ENCODE measurements at places on chromosomes 4 and X.

- no peak for DNase-seq
These were observed 465.4 kb upstream of the GRID2 start for GRCh38 chr4:91838181-91838861.

DNA sequence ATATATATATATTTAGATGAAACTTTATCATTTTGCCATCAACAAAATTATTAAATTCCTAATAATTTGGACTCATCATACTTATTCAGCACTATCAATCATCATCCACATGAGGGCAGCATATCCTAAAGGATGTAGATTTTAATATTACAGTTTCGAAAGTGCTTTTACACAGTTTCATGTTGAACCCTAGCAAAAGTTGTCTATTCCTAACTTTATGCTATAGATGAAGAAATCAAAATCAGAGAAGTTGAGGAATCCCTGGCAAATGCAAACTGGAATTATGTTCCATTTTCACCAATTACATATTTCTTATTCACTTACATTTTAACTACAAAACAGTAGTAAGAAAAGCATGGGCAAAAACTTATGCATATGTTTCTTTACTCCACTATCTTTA is 36.6 kb upstream of the UGT2A1 start:
- DNase-seq: peak; percentile 72

DNA sequence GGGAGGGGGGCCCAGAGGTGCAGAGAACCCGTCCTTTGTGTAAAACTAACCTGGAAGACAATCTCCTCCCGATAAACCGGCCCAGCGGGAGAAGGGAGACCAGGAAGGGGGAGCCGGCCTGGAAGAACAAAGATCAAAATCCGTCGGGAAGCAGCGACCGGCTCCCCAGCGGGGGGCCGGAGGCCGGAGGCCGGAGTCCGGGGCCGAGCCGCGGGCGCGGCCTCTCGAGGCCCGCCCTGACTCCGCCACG is 552 bp downstream of the ZDHHC9 start:
- DNase-seq: no peak

DNA sequence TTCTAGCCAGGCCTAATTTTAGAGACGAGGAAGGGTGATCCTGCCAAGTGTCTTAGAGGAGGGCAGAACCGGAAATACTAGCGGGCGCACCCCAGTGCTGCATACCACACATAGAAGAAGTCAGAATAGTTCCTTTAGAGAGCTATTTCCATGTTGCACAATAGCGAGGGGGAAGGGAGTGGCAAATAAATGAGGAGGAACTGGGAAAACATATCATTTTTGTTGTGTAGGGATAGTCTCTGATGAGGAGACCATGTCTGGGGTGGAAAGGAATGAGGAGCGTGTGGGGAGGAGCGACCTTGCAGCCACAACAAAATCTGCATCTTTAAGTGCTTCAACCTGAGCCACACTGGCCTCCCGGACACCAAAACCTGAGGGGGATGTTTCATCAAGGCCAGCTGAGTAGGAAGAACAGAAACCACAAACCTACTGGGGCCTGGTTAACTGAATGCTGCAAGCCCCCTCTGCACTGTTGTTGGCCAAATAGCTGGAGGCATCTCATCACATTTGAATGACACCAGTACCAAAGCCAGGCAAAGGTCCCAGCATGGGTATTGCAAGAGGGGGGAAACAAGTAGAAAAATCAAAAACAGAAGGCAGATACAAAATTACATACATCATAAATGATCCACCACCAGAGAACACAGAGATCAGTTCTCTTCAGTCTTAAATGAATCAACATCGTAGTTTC is 26.7 kb upstream of the C1QTNF7 start:
- DNase-seq: peak; percentile 41

DNA sequence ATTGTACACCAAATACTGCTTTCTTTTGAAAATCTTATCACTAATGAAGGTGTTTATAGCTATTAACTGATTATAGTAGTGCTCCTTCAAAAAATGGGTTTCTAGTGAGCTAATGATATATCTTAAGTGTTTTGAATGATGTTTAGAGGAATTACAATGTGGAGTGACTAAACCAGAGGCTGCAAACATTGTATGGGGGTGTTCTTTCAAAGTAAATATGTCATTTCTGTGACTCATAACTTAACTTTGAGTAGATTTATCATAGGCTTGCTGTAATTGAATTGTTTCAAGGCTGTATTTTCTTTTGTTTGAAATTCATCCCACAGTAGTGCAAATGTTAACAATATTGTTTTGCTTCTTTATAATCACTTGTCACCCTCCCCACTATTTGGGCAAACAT is 141.6 kb downstream of the IL1RAPL2 start:
- DNase-seq: peak; percentile 61

DNA sequence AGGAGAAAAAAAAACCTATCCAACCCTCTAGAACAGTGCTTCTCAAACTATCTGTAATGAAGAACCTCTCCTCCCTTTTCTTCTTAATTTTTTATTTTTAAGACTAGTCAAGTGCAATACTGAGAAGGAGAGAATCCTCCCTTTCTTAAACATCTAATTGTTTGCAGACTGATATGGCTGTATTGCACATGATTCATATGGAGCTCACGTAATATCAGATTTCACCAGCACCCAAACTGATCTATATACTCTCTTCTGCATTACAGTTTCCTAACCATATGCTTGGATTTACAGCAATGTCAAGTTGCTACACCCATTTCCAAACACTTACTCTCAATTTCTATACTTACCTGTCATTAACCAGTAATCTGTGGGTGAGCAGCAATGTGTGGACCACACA is 9.5 kb downstream of the PRMT9 start:
- peak; percentile 8 for DNase-seq

- peak; percentile 6 for DNase-seq
These were observed 45.2 kb downstream of the STARD8 start for GRCh38 chrX:68692651-68693050.

- no peak for DNase-seq
These were observed 42.1 kb upstream of the CENPU start for GRCh38 chr4:184775854-184776555.

DNA sequence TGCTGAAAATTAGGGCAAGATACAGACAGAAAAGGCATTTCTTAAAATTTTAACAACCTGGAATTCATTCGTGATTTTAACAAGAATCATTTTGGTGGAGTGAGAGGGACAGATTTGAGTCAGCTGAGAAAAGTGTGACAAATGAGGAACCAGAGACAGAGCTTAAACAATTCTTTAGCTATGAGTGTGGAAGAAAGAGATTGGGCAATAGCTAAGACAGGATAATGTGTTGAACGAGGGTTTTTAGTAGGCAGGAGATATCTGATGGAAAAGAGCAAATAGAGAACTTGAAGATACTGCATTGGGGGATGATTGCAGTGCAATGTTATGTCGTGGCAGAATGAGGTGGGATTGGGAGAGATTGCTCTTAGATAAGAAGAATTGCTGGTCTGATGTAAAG is 164.2 kb upstream of the SPRY1 start:
- DNase-seq: peak; percentile 10

GRCh38 chr4:30720021-30720660 is at the start of gene PCDH7:
Gene PCDH7 (plus strand): TSS chr4:30720369. CDS start chr4:30721423, 1,054 bp downstream.
- peak; percentile 36 for DNase-seq

GRCh38 chr4:51923343-51923742 is 80.4 kb downstream of the DCUN1D4 start:
- DNase-seq: peak; percentile 25

GRCh38 chrX:40282946-40283660 is 185.3 kb upstream of the BCOR start:
- no peak for DNase-seq

- no peak for DNase-seq
These were observed 87.6 kb upstream of the JADE1 start for GRCh38 chr4:128721896-128722295.

DNA sequence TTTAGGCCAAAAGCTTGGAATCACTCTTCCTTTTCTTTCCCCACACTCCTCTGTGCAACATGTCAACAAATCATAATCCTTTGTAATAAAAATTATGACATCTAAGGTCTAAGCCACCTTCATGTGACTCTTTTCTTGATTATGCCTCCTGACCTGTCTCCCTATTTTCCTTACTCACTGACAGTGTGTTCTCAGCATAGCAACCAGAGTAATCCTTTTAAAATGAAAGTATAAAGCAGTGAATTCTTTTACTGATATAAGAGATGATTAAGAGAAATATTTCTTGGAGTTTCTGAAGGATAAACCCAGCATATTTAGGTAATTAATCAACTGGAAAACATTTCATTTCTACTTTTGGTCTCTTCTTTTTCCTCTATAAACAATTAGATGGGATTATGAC is 44.7 kb downstream of the USO1 start:
- DNase-seq: no peak

- DNase-seq: no peak
These were observed 5.0 kb downstream of the FRYL start for GRCh38 chr4:48774760-48775710.

DNA sequence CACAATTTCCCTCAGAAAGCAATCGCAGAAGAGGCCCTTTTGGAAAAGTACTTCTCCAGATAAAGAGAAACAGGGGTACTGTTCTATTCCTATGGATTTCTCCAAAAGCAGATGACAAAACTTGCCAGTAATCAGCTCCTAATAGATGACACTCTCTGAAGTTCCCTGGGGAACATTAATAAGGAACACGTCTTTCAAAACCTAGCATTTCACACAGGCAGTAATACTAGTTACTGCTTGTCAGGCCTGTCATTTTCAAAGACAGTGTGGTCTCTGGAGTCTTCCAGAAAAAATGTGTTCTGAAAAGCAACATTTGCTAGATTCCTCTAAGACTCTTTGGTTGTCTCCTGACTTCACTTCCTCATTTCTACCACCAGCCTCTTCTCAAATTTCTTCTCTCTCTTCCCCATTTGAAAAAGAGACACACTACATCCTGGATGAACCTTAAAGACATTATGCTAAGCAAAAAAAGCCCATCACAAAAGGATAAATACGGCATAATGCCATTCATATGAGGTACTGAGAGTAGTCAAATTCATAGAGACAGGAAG is 47.3 kb downstream of the CHRDL1 start:
- DNase-seq: no peak

- DNase-seq: no peak
These were observed 1.2 kb downstream of the EIF1AX start for GRCh38 chrX:20140420-20140819.

- no peak for DNase-seq
These were observed 117.6 kb downstream of the MAGEB17 start for GRCh38 chrX:16284842-16285241.

GRCh38 chrX:87003031-87003430 is 514.6 kb upstream of the KLHL4 start:
- DNase-seq: no peak

DNA sequence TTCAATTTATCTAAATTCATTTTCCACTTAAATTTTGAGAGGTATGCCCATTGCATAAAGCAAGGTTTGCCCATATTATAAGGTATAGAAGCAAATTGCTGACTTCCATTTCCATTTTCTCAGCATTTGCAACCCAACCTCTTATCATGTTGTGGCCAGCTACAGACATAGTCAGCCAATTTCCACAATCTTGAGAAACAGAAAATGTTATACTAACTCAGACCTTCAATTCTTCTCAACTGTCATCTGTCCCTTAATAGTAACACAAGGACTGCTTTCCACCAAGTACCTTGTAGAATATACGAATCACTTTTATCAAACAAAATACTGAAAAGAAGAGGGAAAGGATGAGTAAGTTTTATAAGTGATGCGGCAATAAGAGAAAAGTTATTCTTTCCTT is 11.2 kb upstream of the GRIA3 start:
- DNase-seq: no peak

- no peak for DNase-seq
These were observed 88.9 kb upstream of the CLDN34 start for GRCh38 chrX:9878146-9878820.

GRCh38 chr4:92128676-92129075 is 175.1 kb upstream of the GRID2 start:
- DNase-seq: peak; percentile 2

GRCh38 chr4:86496094-86497080 is 97.7 kb upstream of the PTPN13 start:
- peak; percentile 79 for DNase-seq

GRCh38 chrX:44072631-44073030 is 99.4 kb upstream of the NDP start:
- peak; percentile 8 for DNase-seq

GRCh38 chrX:3815896-3816664 is 102.6 kb upstream of the PRKX start:
- peak; percentile 42 for DNase-seq

DNA sequence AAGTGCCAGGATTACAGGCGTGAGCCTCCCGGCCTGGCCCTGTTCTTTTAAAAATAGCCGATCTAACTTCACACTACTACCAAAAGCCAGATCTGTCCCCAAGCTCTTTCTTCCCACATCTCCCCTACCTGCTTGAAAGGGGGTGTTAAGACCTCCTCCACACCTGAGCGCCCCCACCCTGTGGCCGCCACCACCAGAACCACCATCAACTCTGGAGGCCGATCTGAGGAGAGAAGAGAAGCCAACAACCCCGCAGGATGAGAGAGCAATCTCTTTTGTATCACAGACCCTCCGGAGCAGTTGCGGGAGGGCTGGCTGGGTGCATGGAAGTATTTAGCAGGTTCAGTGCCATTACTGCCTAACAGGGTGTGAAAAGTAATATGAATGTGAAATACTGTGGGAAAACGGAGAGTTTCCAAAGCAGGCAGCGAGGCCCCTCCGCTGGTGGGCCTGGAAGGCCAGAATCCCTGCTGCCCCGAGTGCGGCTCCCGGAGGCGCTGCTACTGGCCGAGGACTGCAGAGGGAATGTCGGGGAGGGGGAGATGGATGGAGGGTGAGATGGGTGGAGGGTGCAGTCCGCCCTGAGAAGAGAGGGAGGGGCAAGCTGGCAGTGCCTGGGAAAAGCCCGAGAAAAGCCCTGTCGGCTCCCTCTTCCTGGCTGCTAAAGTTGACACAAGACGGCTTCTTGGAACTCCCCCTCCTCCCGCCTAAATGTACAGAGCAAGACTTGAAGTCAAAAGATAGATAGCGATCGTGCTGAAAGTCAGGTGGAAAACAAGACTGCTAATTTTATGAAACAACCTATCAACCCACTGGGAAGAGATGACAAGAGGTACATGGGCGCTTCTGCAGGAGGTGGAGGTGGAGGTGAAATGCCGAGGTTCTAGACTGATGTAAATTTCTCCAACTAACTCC is 22.3 kb downstream of the HAND2 start:
- DNase-seq: no peak

DNA sequence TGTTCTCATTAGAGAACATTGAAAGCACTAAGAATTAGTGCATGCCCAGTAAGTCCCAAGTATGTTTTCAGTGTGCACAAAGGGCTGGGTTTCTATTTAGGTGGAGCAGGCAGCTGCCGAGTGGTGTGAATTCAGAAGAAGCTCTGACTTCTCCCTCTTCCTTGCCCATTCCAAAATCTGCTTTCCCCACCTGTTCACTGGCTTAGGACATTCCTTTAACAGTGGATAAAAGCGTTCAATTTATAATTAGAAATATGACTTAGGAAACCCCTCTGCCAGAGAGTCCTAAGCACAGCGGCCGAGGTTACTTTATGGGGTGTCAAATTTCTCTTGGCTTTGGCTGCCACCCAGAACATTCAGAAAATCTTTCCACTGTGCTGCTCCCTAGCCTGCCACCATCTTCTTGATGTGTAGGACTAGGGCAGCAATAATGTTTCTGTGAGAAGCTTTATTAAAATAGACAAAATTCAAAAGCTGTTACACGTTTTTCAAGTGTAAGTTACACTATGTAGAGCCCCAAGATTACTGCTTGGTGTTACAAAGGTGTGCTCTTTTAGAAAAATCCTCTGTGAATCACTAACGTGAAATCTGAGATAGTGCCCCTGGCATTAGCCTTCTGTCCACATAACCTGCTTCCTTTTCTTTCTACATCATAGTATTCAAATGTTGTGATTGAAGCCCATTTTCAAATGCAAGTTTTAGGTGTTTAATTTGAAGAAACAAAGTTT is 191.6 kb upstream of the ANKRD50 start:
- peak; percentile 71 for DNase-seq

GRCh38 chrX:39678914-39679313 is 418.8 kb downstream of the BCOR start:
- no peak for DNase-seq

GRCh38 chr4:170990989-170991589 is 822.1 kb upstream of the GALNTL6 start:
- peak; percentile 44 for DNase-seq

Measured in PC-3 (cell line).